ENCODE measurements at places on chromosomes 16 and 17.

DNA sequence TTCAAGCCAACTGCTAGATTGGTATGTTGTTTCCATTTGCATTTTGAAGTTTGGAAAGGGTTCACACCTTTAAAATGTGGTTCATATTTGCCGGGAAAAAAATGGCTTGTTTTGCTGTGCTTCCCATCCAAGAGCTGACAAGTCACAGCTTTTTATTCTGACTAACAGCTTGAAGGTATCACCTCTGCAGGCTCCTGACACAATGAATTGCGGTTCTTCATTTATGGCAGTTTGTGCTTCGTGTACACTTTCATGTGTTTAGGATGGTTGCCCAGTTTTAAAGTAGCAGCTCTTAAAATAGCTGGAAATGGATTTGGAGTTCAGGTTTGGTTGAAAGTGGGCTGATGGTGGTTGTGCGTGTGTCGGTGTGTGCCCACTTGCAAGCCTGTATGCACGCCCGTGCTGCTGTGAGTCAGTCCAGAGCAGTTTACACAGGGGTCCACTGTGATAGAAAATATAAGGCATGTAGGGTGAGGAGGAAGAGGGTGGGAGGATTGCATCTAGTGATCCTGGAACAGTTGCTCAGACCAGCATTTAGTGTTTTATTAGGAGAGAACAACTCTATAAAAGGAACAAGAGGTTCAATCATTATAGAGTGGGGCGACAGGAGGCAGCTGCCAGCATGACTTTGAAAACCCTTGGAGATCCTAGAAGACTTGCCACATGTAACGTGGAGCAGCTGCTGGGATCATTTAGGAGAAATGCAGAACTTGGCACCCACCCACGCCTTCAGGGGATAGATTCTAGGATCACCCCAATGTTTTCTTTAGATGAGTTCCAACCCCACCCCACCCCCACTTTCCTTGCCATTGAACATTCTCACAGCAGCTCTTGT is 108.0 kb upstream of the TBX2 start:
- H3K4me3 ChIP-seq: no peak overlapping the region
- H3K27me3 ChIP-seq: no peaks in the 10 kb centered on the region
- DNase-seq: no peak

- H3K36me3 ChIP-seq: no peaks in the 10 kb centered on the region
- no peak overlapping the region for H3K4me3 ChIP-seq
- H3K27ac ChIP-seq: no peak overlapping the region
These were observed 120.4 kb downstream of the SNX29 start for GRCh38 chr16:12096828-12097522.

- H3K27ac ChIP-seq: no peak overlapping the region
- peaks cover 2% of the 10 kb centered on the region for H3K27me3 ChIP-seq
- peaks cover 18% of the 10 kb centered on the region for H3K4me1 ChIP-seq
- no peak overlapping the region for H3K4me3 ChIP-seq
These were observed 2.7 kb upstream of the ALDH3A1 start for GRCh38 chr17:19750835-19751234.

DNA sequence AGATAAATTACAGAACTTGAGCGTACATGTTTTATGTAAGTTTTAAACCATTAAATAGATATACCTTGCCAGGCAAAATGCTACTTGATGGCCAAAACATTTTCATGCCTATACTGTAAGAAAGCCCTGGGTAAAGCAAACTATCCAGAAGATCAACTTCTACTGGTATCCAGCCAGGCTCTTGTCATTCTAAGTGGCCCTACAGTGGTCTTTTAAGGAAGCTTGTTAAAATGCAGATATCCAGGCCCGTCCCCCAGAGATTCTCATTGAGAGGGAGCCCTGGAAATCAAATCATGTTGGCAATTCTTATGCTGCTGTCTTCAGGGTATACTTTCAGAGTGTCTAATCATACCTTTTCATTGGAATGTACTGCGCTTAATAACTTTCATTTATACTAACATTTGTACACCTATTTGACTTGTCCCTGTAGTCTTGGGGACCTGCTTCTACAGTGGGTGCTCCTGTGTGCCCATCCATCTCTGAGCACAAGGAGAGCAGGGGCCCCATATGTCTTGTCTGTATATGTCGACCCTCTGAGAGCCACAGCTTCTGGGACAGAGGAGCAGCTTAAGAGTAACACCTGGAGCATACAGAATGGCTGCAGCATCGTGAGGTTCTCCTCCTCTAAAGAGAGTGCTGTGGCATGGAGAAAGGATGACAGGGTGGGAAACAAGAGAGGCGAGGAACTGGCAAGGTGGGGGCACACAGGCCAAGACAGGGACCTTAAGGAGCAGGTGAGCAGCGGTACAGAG is 43.6 kb upstream of the ANKFY1 start:
- no peak overlapping the region for H3K27ac ChIP-seq
- H3K4me3 ChIP-seq: no peak overlapping the region
- H3K27me3 ChIP-seq: no peaks in the 10 kb centered on the region

- DNase-seq: peak; percentile 73
- H3K4me1 ChIP-seq: peaks cover 27% of the 10 kb centered on the region
- H3K36me3 ChIP-seq: no peaks in the 10 kb centered on the region
- peak overlapping the region; percentile 43 for H3K27ac ChIP-seq
- H3K4me3 ChIP-seq: no peak overlapping the region
These were observed 42.0 kb downstream of the CMIP start for GRCh38 chr16:81486540-81487061.

GRCh38 chr17:15239491-15239890 is 25.6 kb downstream of the PMP22 start:
- H3K27me3 ChIP-seq: no peaks in the 10 kb centered on the region
- peaks cover 10% of the 10 kb centered on the region for H3K36me3 ChIP-seq
- H3K27ac ChIP-seq: no peak overlapping the region
- no peak overlapping the region for H3K4me3 ChIP-seq
- DNase-seq: no peak

DNA sequence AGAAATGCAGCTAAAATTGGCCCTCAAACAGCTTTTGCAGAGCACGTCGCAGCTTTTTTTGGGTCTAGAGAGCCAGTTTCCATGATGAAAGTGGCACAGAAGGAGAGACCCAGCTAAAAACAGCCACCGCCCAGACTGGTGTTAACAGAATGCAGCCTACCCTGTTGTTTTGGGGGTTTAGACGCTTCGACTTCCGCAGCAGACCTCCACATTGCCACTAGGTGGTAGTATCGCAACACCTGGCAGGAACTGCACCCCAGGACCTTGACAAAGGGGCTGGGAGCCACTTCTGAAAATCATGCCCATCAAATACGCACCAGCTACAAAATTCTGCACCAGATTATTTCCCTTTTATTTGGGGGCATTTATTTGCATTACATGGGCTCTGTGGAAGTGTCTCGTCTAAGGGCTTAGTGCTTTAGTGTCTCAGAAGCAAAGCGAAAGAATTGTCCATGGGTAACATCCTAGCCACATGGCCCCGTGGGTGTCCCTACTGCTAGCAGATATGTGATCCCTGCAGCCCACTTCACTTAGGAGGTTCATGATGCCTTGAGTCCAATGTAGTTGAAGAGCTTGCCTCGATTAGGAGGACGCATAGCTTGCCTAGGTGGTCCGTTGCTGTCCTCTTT is 167.1 kb downstream of the HAPSTR1 start:
- H3K36me3 ChIP-seq: no peaks in the 10 kb centered on the region
- no peak overlapping the region for H3K27ac ChIP-seq
- H3K4me1 ChIP-seq: no peaks in the 10 kb centered on the region

DNA sequence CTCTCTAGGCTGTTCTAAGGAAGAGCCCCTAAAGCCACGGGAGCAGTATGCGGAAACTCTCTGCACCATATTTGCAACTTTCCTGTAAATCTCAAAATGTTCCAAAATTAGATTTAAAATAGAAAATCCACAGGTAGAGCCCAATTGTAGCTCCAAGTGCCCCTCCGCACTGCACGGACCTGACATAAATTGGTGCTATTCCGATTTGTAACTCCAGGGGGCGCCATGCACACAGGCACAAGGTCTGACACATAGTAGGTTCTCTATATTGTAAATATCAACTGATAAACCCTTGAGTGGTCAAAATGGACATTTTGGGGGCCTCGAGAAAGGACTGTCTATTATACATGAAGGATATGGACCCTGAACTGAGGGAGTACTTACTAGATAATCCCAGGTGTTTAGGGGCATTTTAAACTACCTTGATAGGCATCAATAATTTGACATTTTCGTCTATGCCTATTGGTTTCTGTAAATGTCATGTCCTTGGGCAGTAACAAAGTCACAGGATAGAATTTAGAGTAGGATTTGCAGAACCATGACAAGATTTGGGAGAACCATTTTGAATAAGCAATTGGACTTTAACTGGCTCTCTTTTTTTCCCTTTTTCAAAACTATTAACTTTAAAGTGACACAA is 36.6 kb upstream of the TMEM132E start:
- H3K27ac ChIP-seq: no peak overlapping the region
- no peaks in the 10 kb centered on the region for H3K4me1 ChIP-seq
- peaks cover 3% of the 10 kb centered on the region for H3K27me3 ChIP-seq
- H3K4me3 ChIP-seq: no peak overlapping the region
- no peak for DNase-seq
- no peaks in the 10 kb centered on the region for H3K36me3 ChIP-seq

GRCh38 chr17:27489045-27489715 is 32.9 kb downstream of the KSR1 start:
- no peak overlapping the region for H3K27ac ChIP-seq
- H3K4me3 ChIP-seq: no peak overlapping the region
- H3K36me3 ChIP-seq: no peaks in the 10 kb centered on the region
- H3K4me1 ChIP-seq: peaks cover 9% of the 10 kb centered on the region

DNA sequence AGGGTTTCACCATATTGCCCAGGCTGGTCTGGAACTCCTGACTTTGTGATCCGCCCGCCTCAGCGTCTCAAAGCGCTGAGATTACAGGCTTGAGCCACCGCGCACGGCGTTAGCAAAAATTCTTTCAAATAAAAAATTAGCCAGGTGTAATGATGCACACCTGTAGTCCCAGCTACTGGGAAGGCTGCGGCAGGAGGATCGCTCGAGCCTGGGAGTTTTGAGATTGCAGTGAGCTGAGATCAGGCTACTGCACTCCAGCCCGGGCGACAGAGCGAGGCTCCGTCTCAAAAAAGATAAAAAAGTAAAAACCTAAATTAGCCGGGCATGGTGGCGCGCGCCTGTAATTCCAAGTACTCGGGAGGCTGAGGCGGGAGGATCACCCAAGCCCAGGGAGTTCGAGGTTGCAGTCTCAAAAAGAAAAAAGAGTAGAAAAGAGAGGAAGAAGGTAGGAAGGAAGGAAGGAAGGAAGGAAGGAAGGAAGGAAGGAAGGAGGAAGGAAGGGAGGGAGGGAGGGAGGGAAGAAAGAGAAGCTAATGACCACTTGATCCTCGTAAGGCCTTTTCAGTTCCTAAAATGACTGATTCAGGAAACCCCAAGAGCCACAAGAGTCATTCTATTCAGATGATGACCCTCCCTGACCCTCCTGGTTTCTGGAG is 59.2 kb downstream of the SRL start:
- DNase-seq: no peak
- H3K36me3 ChIP-seq: no peaks in the 10 kb centered on the region
- peak overlapping the region; percentile 86 for H3K27ac ChIP-seq
- no peaks in the 10 kb centered on the region for H3K27me3 ChIP-seq
- H3K4me3 ChIP-seq: peak overlapping the region; percentile 71
- peaks cover 5% of the 10 kb centered on the region for H3K4me1 ChIP-seq

- H3K27ac ChIP-seq: no peak overlapping the region
- no peak for DNase-seq
- no peaks in the 10 kb centered on the region for H3K36me3 ChIP-seq
- no peak overlapping the region for H3K4me3 ChIP-seq
These were observed 14.2 kb downstream of the SLC47A2 start for GRCh38 chr17:19702217-19702641.

DNA sequence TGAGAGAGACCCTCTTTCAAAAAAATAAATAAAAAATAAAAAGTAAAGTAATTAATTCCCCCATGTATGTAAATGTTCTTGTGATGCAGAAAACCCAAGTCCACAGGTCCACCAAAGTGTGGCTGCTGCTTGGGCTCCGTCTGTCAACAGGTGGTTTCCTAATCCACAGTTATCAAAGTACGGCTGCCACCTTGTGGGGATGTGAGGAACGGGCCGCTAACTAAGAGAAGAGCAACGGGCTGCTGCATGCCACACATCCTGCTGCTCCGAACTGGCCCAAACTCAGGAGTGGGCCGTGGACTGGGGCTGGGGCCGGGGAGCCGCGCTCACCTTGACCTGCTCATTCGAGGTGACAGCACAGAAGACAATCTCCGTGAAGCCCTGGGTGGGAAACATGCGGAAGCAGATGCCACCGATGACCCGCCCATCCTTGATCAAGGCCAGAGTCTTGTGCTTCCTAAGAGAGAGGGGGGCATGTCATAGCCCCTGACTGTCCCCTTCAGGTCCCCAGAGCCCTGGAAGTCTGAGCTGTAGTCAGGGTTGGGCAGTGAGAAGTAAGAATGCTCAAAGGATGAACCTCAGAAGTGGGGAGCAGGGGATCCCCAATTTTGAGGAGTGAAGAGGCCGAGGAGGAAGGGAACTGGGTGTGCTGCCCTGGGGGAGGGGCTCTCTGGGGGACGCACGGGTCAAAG is 4.3 kb downstream of the KAT2A start:
- H3K4me3 ChIP-seq: no peak overlapping the region
- H3K27me3 ChIP-seq: no peaks in the 10 kb centered on the region
- H3K36me3 ChIP-seq: no peaks in the 10 kb centered on the region

DNA sequence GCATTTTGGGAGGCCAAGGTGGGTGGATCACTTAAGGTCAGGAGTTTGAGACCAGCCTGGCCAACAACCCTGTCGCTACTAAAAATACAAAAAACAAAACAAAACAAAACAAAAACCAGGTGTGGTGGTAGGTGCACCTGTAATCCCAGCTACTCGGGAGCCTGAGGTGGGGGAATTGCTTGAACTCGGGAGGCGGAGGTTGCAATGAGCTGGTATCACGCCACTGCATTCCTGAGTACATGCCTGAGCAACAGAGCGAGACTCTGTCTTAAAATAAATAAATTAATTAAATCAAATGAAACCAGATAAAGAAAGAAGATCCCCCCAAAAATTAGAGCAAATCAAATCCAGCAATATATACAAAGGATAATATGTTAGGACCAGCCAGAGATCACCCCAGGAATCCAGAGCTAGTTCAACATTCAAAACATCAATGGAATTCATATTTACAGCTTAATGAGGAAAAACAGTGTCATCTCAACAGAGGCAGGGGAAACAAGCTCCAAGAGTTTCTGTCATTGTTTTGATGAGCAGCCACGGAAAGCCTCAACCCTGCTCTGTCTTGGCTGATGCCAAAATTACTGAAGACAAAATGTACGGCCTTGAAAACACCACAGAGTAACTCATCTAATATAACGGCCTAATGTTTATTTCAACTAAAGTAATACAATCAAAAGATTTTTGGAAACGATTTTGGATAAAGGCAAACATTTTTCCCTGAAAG is 3.7 kb downstream of the PEMT start:
- DNase-seq: no peak
- no peaks in the 10 kb centered on the region for H3K27me3 ChIP-seq
- no peak overlapping the region for H3K4me3 ChIP-seq
- peaks cover 10% of the 10 kb centered on the region for H3K4me1 ChIP-seq
- no peaks in the 10 kb centered on the region for H3K36me3 ChIP-seq

- no peak overlapping the region for H3K4me3 ChIP-seq
- no peaks in the 10 kb centered on the region for H3K36me3 ChIP-seq
- H3K4me1 ChIP-seq: peaks cover 27% of the 10 kb centered on the region
- H3K27ac ChIP-seq: no peak overlapping the region
These were observed 75.9 kb upstream of the TNRC6C start for GRCh38 chr17:77882481-77883212.
